NCI-H524 treated with DMSO at 0.1 percent for 48 hours (cell line): ENCODE measurements at places on chromosomes 11 and 22.

GRCh38 chr22:48752451-48753380 is 1075.0 kb downstream of the BRD1 start:
- DNase-seq, result no peak

DNA sequence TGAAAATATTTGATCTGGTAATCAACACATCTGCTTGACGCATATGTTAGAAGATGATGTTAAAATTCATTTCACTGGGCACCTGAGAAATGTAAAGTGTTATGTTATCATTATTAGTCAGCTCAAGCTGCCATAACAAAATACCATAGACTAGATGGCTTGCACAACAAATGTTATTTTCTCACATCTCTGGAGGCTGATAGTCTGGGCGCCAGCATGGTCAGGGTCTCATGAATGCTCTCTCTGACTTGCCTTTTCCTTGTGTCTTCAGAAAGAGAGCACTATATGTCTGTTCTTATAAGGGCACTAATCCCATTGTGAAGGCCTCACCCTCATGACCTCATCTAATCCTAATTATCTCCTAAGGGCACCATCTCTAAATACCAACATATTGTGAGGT is 435.3 kb downstream of the NELL1 start:
- DNase-seq, result no peak

DNA sequence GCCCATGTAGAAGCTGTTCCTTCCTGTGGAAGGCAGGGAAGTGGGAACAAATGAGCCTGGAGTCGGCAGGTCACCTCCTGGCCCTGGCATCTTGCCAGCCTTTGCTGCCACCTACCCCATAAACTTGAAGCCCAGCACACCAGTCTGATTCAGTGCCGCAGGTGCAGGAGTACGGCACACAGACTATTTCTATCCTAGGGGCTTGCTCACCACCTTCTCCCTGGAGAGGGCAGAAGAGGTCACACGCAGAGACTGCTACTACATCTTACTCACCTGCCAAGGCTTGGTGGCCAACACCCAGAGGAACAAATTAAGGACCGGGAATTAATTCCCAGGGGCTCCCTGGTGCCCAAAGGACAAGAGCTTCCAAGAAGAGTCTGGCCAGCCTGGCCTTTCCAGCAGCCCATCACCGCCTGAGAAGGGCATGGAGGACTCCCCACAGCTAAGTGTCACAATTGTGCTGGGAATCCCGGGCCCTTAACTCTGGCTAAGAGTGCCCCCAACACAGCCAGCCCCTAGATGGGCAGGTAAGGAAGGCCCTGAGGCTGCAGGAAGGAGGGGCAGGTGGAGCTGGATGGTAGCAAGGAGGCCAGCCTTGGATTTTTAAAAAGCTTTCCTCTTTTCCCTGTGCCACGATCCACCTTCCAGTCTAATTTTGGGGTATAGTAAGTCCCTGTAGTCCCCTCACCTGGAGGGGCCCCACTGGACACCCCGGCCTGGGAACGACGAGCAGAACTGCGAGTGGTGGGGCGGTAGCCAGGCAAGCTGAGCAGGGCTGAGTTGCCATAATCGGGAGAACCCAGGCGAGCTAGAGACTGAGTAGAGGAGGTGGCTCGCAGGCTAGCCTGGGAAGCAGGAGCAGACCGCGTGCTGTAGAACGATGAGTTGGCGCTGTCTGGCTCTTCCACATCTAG is 6.9 kb downstream of the IL18BP start:
- no peak for DNase-seq

- no peak for DNase-seq
Observed at GRCh38 chr11:61768376-61769076, 16.1 kb downstream of the MYRF start.

- peak; percentile 16 for DNase-seq
Observed at GRCh38 chr11:65310736-65311135, 3.9 kb upstream of the CDC42EP2 start.

- no peak for DNase-seq
Observed at GRCh38 chr11:125957618-125958332, 11.9 kb downstream of the VSIG10L2 start.
